Stomach (tissue), 19 donors: ENCODE measurements at places on chromosomes 13 and 19. TPM values are rescaled to one million over a fixed set of nuclear protein-coding genes. Genes with fewer than 3 reads are reported as not detected.

DNA sequence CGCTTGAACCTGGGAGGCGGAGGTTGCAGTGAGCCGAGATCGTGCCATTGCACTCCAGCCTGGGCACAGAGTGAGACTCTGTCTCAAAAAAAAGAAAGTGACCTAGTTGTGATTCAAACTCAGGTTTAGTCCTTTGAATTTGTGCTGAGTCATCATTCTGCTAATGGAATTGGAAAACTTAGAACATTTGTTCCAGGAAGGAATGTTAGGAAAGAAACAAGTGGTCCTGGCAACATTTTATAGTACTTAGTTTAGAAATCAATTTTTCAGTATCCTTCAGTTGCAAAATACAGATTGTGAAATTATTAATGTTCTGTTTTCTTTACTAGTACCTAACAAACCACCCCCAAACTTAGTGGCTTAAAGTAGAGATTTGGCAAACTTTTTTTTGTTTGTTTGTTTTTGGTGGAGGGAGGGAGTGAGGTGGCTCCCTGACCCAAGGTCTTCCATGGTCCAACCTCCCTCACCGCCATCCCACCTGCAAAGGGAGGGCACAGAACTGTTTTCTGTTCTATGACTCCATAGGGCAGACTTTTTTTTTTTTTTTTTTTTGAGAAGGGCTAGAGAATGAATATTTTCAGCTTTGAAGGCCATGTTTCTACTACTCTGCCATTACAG, 9.2 kb upstream of the SULT2A1 start:
- DNase-seq, result no peak

DNA sequence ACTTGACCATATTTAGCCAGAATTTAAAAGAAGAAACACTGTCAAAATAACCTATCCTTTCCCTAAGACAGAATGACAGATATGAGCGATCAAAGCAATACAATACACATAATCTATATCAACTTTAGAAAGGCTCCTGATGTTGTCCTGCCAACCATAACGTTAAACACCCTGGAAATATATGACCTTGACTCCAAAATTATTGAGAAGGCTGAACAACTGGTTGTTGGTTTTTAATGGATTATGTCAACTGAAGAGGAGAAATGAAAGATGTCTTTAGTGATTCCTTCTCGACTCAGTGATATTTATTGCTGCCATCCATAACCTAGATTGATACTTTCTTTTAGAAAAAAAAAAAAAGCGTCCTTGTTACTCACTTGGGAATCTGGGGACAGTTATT, 957.2 kb downstream of the SLITRK1 start:
- no peak for DNase-seq

DNA sequence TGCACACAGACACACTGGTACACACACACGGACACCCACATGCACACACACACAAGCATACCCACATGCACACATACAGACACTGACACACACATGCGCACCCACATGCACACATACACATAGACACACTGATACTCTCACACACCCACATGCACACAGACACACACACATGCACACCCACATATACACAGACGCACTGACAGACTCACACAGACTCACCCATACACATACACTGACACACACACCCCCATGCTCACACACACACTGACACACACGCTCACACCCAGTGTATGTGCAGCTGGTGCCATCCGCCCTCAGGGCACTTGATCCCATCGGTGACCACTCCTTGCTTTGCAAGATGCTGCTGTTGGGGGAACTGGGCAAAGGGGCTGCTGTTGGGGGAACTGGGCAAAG, 9.7 kb upstream of the RASA3 start:
- DNase-seq, result no peak

- DNase-seq, result no peak
Measured at GRCh38 chr13:89843621-89844020, 1503.9 kb upstream of the MIR17HG start.

DNA sequence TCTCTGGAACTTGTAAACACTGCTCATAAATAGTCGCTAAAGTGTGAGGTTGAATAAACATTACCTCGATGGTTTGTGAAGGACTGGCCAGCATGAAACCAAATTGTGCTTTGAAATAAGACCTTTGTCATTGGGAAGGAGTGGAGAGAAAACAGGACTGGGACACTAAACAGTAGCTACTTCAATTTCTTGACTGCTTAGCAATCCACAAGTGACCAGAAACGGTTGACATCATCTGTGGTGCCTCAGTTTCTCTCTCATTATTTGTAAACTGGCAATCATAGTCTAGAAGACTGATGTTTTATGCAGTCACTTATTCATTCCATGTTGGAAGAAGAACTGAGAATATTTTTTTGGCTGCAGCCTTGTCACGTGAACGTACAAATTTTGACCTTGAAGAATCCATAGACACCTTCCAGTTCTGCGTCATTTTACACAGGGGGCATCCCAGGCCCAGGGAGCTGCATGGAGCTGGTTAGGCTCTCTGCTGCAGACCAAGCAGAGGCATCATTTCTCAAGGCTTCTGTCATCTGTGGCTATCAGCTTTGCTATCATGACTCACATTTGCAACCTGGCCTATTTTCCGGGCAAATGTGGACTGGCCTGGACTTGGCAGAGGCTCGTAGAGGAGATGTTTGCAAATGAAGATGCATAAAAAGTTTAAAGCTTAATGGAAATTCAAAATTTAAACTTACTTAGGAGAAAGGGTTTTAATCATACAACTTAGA, 391.8 kb downstream of the FGF9 start:
- DNase-seq, result no peak

GRCh38 chr19:310781-311496, 19.7 kb upstream of the PLPP2 start:
- DNase-seq, result peak; percentile 18

DNA sequence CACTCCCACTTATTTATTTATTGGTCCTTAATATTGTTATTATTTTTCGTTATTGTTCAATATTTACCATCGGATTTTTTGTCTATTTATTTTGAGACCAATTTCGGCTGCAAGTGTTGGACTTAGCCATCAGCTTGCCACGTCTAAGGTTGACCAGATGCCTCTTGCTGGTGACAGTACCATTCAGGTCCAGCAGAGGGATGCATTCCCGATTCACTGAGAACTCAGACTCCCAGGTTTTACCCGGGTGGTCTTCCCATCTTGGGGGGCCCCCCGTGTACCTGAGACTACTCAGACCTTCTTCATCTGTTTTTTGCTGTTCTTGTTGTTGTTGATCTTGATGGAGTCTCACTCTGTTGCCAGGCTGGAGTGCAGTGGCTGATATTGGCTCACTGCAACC, 1435.2 kb downstream of the UQCRFS1 start:
- no peak for DNase-seq

- no peak for DNase-seq
Measured at GRCh38 chr13:27933118-27933517, 13.3 kb downstream of the PDX1 start.

ALOX5AP gene
- 9.5 TPM for total RNA-seq

FGF9 gene
- total RNA-seq, result not detected

JAK3 gene
- total RNA-seq, result 0.89 TPM

C19orf85 gene
- total RNA-seq, result not detected

PCDH9 gene
- 17.6 TPM for total RNA-seq
